ENCODE measurements at places on chromosomes 2 and 18.

- no peak for DNase-seq
Observed at GRCh38 chr18:59861963-59862819, 37.6 kb upstream of the PMAIP1 start.

- DNase-seq: peak; percentile 52
Observed at GRCh38 chr2:79721966-79722365, 209.1 kb downstream of the CTNNA2 start.

DNA sequence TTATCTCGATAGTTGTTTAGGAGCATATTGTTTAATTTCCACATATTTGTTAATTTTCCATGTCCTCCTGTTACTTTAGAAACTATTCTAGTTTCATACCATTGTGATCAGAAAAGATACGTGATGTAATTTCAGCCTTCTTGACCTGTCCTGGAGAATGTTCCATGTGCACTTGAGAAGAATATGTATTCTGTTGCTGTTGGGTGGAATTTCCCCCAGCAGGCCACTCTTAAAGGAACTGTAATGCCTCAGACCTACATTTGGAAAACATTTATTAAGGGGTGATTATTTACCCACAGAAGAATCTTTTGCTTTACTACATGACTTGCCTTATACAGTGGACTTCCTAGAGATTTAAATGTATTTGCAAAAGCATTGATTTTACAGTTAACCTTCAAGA is 55.5 kb downstream of the LIMS1 start:
- DNase-seq: no peak

DNA sequence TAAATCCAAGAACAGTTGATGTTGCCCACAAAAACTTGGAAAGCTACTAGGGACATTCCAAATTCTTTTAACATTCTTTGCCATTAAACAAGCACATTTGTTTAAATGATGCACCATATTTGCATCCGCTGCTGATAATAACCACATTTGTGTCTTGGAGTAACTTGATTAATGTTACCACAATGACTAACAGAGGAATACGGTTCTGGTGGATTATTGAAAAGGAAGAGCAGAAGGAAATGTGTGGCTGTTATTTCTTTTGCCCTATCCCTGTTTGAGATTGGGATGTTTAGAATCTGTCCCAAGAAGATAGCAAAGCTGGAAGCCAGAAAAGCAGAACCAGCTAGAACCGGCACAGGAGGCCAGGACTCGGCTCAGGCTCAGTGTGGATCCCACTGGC is 39.2 kb upstream of the RASGRP3 start:
- peak; percentile 87 for DNase-seq

GRCh38 chr18:74219056-74219455 is 70.7 kb downstream of the TIMM21 start:
- peak; percentile 41 for DNase-seq

DNA sequence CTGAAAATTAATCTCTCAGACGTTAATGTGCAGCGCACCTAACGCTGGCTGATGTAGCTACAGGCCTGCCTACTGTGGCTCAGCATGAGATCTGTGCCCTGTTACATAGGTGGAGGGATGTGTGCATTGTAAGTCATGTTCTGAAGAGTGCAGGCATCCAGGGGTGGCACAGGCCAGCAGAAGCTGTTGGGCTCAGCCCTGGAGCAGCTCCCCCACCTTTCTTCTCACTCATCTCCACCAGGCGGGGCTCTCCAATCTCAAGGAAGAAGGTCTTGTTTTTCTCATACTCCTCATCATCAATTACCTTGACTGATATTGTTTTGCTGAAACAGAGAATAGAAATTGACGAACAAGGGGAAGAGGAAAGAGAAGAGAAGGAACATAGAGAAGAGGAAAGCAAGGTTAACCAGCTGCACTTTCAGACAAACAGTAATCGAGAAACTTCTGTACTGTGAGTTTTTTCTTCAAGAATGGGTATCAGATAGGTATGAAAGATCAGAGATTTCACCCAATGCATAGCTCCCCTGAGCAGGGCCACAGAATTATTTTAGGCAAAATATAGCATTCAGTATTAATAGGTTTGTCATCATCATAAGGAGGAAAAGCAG is 273.6 kb downstream of the SLC8A1 start:
- no peak for DNase-seq

DNA sequence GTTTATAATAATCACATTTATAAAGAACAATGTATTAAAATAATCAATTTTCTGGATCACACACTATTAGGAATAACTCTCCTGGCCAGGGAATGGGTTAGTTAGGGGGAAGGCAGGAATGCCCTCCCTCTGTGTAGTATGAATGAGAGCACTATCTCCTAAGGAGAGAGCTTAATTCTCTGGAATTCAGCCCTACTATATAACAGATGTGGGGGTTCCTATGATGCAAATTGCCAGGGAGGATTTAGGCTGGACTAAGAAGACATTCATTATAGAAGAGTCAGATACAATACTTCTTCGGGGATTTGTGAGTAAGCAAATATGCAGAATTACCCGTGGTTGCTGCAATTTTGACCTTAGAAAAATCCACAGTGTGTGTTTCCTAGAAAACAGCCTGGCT is 250.1 kb upstream of the VRK2 start:
- DNase-seq: no peak

- no peak for DNase-seq
Observed at GRCh38 chr2:241068942-241069810, 32.9 kb downstream of the MTERF4 start.

DNA sequence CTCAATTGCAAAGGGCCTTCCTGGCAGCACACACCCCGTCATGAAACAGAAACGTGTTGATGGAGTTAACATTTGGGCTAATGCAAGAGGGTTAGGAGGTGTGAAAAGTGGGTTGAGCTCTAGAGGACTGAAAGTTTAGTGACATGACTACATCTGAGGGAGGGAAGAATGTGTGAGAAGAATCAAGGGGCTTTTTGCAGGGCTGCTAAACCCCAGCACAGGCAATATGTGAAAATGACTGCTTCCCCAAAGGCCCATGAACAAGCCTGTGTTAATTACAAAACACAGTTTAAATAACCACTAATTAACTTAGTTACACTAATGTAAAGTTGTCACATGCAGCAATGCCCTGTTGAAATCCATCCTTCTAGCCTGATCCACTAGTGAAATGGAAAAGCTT is 63.4 kb upstream of the PEX13 start:
- DNase-seq: no peak

DNA sequence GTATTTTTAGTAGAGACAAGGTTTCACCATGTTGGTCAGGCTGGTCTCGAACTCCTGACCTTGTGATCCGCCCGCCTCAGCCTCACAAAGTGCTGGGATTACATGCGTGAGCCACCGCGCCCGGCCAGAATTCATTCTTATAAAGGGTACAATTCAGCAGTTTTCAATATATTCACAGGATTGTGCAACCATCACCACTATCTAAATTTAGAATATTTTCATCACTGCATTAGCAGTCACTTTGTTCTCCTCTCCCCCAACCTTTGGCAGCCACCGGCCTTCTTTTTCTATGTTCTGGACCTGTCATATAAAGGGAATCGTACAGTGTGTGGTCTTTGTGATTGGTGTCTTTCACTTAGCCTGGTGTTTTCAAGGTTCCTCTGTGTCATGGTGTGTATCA is 40.7 kb downstream of the TCF7L1 start:
- DNase-seq: peak; percentile 33

DNA sequence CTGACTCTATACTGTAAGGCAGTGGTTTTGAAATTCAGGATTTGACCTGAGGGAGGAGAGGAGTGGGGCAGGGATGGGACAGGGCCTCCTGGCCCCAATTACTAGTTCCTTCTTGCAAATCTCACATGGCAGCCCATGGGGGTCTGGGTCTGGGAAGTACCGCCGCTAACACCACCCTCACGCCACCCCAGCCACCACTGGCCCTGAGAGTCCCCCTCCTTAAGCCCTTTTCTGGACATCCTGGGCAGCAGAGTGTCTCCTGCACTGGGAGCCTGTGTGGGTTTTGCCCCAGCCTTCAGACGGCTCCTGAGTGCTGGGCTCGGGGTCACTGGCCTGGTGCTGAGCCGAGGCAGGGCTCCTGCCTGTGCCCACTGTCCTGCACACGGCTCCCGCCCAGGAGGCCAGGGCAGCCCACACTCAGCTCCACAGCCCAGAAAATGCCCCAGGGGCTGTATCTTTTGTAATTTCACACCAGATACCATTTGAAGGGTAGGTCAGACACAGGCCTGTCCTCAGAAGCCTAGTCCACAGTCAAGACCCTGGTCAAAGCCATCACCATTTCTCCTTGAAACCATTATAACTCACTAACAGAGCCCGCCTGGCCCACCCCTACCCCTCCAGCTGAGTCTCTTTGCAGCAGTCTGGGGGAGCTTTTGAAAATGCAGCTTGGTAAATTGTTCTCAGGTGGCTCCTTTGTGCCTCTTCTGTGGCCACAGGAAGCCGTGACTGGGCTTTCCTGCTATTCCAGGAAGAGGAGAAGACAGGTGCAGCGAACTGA is 55.1 kb downstream of the CYP27C1 start:
- no peak for DNase-seq

DNA sequence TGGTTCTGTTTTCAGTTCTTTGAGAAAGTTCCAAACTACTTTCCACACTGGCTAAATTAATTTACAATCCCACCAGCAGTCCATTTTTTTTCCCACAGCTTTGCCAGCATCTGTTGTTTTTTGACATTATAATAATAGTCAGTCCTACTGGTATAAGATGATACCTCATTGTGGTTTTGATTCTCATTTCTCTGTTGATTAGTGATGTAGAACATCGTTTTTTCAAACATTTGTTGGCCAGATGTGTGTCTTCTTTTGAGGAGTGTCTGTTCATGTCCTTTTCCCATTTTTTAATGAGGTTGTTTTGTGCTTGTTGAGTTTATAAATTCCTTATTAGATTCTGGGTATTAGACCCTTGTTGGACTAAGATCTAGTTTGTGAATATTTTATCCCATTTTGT is 376.8 kb upstream of the NT5C1B start:
- DNase-seq: no peak

GRCh38 chr2:241182126-241182525 is 6.4 kb upstream of the ANO7 start:
- DNase-seq: no peak

GRCh38 chr18:45749918-45750689 is 26.1 kb downstream of the SLC14A1 start:
- DNase-seq: no peak

DNA sequence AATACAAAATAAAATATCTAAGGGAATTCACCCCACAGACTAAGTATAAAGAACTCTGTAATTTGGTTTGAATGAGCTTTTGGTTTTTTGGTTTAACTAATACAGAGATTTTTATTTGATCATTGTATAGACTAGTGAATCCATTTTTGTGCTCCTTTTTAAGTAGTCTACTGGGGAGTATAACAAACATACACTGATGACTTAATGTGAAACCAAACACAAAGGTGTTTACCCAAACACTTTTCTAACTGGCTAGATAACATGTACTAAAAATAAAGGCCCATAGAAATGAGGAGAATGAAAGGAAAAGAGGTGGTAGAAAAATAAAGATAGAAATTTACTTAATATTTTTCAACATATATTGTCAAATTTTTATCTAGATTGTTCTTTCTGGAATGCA is 146.0 kb downstream of the NRXN1 start:
- no peak for DNase-seq

GRCh38 chr2:40367652-40368051 is 84.2 kb downstream of the SLC8A1 start:
- peak; percentile 67 for DNase-seq

GRCh38 chr2:202758128-202758527 is 113.4 kb downstream of the ICA1L start:
- no peak for DNase-seq

DNA sequence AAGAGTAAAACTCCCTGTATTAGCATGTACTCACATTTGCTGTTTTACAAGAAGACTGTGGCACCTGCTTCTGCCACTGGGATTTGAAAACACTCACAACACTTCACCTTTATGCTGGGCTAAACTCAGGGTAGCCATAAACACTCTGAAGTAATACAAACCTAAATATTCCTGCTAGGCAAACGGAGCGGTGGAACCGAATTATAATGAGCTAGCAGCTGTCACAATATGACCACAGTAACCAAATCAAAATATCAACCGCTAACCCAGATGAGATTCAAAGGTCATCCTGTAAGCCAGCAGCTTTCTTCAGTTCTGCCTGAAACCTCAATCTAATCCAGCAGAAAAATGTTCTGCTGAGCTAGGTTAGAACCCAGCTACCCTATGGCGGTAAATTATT is 132.1 kb downstream of the TCF4 start:
- no peak for DNase-seq

DNA sequence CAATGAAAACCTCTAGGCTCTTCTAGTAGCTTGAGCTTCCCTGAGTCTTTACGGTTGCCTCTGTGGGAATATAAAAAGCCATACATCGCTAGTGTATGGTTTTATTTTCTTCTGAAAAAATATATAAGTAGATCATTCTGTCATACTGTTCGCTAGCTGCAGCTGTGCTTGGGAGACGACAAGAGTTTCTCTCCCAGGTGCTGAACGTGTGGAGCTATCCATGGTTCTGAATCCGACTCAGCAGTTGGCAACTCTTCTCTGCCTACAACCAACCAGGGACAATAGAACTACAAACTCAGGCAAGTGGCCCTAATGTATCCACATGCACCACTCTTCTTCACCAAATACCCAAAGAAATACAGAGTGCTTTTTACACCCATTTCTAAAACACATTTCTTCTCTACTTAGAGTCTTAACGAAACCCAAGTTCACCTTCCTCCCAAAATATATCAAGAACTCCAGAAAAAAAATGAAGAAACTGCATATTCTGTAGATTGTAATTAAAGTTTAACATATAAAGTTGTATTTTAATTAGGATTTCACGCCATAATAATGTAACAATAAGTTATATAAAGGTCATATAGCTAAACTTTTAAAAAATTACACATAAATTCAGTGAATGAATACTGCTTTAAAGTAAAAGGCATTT is 2.2 kb upstream of the KCNH7 start:
- DNase-seq: peak; percentile 78

GRCh38 chr2:97983134-97983533 is 12.6 kb downstream of the TMEM131 start:
- no peak for DNase-seq

GRCh38 chr2:181462033-181462432 is 4.8 kb downstream of the ITGA4 start:
- DNase-seq: peak; percentile 8

GRCh38 chr2:225466891-225467604 is 67.5 kb downstream of the NYAP2 start:
- DNase-seq: no peak

GRCh38 chr2:241195506-241196130 is 7.1 kb downstream of the ANO7 start:
- DNase-seq: no peak

DNA sequence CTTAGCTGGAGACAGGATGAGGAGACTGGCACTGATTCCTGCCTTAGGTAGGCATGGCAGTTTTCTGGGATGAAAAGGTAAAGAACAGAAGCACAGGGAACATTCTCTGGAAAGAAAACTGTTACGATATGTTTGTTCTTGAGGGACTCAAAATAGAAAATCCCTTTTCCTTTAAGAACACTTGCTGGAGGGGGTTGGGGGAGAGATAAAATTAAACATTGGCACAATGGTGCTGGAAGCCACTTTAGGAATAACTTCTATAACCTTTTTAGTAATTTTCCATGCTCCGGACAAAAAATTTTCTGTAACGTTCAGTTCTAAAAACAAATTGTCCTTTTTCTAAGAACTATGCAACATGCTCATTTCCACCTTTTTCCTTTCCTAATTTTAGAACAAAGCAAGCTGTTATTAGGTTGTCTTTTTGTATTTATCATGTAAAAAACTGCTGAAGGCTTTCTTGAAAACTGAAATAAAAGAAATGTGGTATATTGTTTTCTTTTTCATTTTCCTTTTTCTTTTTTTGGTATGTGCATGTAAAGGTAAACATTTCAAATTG is 343.8 kb downstream of the EPHA4 start:
- DNase-seq: no peak

GRCh38 chr2:134206031-134206430 is 47.8 kb upstream of the MGAT5 start:
- DNase-seq: no peak

- DNase-seq: peak; percentile 66
Observed at GRCh38 chr2:238868067-238868524, 20.2 kb downstream of the TWIST2 start.
